ENCODE measurements at places on chromosomes 16 and 17.

- no peak for DNase-seq
These were observed 82.4 kb downstream of the GSG1L start for GRCh38 chr16:27980919-27981700.

DNA sequence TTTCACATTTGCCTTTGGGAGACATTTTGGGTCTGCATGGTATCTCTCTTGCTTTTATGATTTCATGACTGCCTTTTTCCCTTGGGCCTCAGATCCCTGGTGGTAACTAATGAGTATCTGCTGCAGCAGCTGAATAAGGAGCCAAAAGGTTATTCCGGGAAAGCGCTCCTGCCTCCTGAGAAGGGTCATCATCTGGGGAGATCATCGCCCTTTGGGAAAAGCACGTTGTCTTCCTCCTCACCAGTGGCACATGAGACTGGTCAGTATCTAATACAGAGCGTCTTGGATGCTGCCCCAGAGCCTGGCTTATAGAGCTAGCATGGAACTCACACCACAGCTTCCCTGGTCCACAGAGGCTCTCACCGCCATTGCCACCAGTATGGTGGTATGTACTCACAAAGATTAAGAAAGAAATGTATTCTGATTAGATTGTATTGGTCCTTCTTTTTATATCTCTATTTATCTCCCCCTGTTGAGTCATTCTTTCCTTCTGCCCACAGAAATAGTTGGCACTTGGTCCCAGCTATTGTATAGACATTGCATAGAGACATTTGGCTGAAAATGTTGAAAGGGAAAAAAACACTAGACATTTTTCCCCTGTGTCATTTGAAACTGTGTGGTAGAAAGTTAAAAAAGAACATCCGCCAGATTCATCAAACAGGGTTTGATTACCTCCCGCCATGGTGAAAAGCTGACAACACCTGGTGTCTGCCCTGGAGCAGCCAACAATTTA is 8.4 kb downstream of the TPPP3 start:
- DNase-seq, result no peak

- DNase-seq, result no peak
These were observed 6.8 kb downstream of the LDHD start for GRCh38 chr16:75109732-75110243.

DNA sequence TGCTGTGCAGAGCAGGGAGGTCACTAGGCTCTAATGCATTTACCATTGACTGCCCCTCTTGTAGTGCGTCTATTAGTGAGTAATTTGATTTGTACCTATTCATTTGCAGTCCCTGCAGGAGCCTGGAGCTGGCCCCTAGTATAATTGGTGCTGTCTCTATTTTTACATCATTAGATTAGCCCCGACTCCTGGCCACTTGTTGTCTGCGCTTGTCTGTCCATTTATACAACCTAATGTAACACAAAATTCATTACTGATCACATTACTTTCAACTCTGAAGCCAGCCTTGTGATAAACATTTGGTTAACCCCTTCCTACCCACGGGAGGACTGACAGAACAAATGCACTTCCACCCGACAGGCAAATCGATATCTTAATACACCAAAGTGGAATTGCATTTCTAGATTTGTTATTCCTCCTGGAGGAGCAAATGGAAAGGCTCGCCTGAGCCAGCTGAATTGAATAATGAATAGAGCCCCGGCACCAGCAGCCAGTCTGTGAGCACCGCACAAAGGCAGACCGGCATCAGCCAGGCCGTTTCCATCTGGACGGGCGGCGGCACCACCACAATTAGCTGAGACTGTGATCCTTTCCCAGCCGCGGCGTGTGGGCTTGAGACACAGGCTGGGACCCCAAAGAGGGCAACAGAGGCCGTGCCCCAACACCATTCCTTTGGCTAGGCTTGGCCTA is 18.7 kb upstream of the TBX2 start:
- DNase-seq, result no peak

GRCh38 chr17:12769981-12770380 is 19.3 kb upstream of the ARHGAP44 start:
- no peak for DNase-seq

DNA sequence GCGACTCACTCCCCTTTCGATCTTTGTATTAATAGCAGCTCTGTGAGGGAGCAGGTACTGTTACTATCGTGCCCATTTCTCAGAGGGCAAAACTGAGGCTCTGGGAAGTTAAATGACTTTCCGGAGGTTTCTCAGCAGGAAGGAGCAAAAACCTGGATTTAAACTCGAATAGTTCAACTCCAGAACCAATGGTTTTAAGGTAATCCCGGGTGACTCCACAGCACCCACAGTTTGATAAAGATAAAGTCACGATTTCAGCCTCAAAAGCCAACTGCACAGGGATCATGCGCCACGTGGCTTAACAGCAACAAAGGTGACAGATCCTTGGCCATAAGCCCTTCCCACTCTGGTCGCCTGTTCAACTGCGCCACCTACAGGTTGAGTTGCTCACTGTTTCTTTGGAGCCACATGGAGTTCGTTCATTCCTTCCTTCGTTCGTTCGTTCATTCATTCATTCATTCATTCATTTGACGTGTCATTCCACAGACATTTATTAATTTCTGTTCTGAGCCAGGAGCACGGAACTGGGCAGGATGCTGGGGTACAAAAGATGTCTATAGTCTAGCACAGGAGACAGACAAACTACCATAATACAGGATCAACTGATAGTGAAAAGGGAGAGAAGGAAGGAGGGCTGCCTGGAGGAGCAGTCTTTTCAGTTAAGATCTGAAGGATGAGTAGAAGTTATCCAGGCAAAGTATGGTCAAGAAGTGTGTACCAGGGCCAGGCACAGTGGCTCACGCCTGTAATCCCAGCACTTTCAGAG is 134.8 kb downstream of the HS3ST2 start:
- peak; percentile 72 for DNase-seq

- DNase-seq, result no peak
These were observed 17.3 kb upstream of the ENDOV start for GRCh38 chr17:80397686-80398085.

- DNase-seq, result no peak
These were observed 6.3 kb downstream of the SNX20 start for GRCh38 chr16:50674831-50675230.

DNA sequence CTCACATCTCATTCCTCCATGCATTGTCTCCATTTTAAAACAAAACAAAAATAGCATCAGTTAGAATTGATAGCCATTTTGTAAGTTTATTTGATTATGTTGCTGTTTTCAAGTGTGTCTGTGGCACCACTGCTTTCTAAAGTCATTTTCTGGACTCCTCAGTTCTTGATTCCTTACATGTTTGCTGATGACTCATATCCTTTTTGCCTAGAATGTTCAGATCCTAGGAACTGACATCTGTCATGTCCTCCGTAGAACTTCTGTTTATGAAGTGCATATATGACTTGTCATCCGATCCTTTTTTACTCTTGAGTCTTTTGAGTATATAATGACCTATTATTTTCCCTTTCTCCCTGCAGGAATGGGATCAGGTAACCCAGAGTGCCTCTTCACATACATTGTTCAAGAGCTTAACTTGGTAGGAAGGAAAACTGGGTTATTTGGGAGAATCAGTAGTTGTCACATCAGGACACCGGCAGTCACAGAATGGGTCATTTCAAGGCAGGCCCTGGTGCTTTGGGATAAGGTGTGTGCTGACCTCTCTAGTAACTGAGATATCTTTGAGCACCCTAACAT is 69.2 kb downstream of the MAP2K4 start:
- DNase-seq, result no peak

DNA sequence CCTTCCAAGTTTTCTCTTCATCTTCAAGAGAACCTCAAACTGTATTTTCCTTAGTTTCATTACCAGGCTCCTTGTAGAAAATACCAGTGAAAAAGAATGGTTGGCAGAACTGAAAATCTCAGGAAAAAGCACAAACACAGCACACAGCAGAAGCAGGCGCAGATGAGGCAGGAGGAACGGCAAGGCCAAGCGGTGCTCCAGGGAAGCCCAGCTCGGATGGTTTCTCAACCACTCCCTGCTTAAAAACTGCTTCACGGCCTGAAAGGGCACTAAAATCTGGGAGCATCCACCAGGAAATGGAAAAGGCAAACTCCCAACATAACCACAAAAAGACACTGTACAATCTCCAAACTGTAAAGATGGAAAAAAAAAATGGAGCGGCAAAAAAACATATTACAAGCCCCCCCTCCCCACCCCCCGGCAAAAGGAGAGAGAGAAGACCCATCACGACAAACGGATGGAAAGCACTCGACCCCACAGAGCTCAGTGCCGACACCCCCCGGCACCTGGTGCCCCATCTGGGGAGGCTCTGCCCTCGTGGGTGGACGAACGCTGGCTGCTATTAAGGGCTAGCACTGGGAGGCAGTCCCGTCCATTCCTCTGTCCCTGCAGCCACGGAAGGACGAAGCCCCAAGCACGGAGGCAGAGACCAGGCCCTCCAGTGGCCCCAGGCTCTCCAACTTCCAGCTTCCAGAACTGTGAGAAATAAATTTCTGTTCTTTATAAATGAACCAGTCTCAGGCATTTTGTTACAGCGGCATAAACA is 127.5 kb downstream of the ZNF778 start:
- no peak for DNase-seq

GRCh38 chr16:7148606-7149005 is 184.0 kb upstream of the RBFOX1 start:
- DNase-seq, result no peak

GRCh38 chr16:11796227-11797165 is 562 bp downstream of the ZC3H7A start:
- peak; percentile 37 for DNase-seq

DNA sequence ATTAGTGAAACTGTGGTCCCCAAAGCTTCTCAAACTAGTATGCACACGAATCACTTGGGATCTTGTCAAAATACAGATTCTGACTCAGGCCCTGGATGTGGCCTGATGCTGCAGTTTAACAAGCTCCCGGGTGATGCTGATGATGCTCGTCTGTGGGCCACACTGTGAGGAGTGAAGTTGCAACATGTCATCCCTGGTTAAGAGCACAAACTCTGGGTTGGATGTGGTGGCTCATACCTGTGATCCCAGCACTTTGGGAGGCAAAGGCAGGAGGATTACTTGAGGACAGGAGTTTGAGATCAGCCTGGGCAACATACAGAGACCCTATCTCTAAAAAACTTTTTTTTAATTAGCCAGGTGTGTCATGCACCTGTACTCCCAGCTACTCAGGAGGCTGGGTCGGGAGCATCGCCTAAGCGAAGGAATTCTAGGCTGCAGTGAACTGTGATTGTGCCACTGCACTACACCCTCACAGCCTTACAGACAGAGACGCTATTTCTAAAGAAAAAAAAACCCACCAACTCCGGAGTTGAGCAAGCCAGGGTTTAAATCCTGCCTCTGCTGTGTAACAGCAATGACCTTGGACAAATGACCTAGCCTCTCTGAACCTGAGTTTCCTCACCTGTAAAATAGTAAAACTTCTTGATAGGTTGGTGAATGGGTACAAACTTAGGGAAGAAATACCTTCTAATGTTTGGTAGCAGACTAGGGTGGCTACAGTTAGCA is 24.4 kb upstream of the ABAT start:
- DNase-seq, result no peak

GRCh38 chr16:64217789-64218535 is 903.9 kb downstream of the CDH11 start:
- no peak for DNase-seq
